ENCODE measurements at places on chromosomes 3 and 15. TPM values are rescaled to one million over a fixed set of nuclear protein-coding genes. Genes with fewer than 3 reads are reported as not detected.

DNA sequence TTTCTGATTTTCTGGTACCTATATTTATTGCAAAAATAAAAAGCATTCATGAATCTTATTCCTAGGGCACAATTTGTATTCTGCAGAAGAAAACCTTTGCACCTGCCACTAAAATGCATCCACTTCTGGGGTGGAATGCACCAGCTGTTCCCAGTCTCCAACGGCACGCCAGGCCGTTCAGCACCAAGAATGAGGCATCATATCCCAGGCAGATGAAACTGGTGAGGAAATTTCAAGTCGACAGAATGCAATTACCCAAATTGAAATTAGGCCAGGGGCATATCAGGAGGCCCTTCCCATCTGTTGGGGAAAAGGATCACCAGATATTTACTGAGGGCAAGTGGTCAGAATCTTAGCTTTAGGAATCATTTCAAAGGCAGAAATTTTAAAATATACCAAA is 13.6 kb upstream of the RBMS3 start:
- H3K27me3 ChIP-seq, result no peaks in the 10 kb centered on the region
- no peak overlapping the region for H3K4me3 ChIP-seq
- DNase-seq, result no peak

- no peaks in the 10 kb centered on the region for H3K27me3 ChIP-seq
- peaks cover 13% of the 10 kb centered on the region for H3K4me1 ChIP-seq
- no peak overlapping the region for H3K4me3 ChIP-seq
- no peak overlapping the region for H3K27ac ChIP-seq
- H3K36me3 ChIP-seq, result no peaks in the 10 kb centered on the region
- DNase-seq, result no peak
Observed at GRCh38 chr3:186024210-186024609, 84.7 kb downstream of the ETV5 start.

DNA sequence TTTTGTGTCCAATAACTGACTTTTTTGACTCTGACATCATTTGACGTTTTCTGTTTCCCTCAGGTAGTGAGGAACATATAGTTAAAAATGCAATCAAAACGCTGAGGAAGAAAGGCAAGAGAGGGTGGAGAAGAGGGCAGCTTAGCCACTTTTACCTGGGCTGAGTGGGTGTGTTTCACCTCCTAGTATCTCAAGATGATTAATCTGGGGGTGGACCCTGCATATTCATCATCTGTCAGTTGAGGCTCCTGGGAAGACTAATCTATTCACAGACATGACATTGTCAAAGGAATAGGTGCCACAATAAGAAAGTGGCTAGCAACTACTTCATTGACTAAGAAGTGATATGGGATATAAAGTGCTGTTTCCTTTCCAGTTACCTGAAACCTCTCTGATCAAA is 331.5 kb upstream of the RARB start:
- no peak overlapping the region for H3K4me3 ChIP-seq

DNA sequence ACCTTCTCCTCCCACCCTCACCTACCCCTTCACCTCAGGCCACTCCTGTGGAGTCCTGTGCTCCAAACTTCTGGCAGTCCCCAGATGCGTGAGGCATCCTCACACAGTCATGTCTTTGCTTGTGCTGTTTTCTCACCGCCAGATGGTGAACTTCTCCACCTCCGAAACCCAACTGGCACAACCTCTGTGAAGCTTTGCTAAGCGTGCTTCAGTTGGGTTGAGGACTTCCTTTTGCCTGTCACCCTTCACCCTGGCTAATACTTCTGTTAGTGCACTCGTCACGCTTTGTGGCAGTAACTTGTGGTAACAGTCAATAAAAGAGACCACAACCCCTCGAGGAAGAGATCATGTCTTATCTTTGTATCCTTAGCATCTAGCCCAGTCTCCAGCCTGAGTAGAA is 42.0 kb upstream of the SKOR1 start:
- H3K27me3 ChIP-seq, result no peaks in the 10 kb centered on the region
- H3K27ac ChIP-seq, result no peak overlapping the region
- no peaks in the 10 kb centered on the region for H3K4me1 ChIP-seq
- H3K36me3 ChIP-seq, result peaks cover 17% of the 10 kb centered on the region
- H3K4me3 ChIP-seq, result no peak overlapping the region

DNA sequence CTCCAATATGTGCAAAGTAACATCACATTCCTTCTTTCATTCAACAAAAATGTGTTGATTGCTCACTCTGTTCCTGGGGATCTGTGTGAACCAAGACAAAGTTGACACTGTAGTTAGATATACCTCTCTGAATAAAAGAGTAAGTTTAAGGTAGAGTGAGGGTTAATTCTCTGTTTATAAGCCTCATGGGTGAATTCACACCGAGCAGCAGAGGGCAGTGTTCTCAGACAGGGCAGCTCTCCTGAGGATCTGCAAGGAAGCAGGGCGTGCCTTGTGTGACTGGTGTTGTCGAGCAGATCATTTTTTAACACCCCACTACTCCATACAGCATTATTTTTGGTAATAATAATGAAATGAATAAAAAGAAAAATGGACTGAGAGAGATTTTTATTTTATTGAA is 34.4 kb downstream of the PAQR9 start:
- peak; percentile 70 for DNase-seq
- no peak overlapping the region for H3K27ac ChIP-seq
- H3K27me3 ChIP-seq, result no peaks in the 10 kb centered on the region
- H3K36me3 ChIP-seq, result no peaks in the 10 kb centered on the region

CX3CR1 gene
- not detected for total RNA-seq

GRCh38 chr3:25781758-25782594 is 1.3 kb downstream of the NGLY1 start:
- peak overlapping the region; percentile 84 for H3K4me3 ChIP-seq
- H3K27me3 ChIP-seq, result no peaks in the 10 kb centered on the region
- peak overlapping the region; percentile 31 for H3K27ac ChIP-seq
- H3K4me1 ChIP-seq, result peaks cover 15% of the 10 kb centered on the region
- no peak for DNase-seq
- H3K36me3 ChIP-seq, result peaks cover 15% of the 10 kb centered on the region

Measured in MCF 10A (cell line).